ENCODE measurements at places on chromosomes 1 and 21. TPM values are rescaled to one million over a fixed set of nuclear protein-coding genes. Genes with fewer than 3 reads are reported as not detected.

C8B gene
- total RNA-seq: not detected

TSPEAR gene
- total RNA-seq: not detected

KCNJ9 gene
- total RNA-seq: not detected

EFNA3 gene
- total RNA-seq: not detected

SAMD11 gene
- total RNA-seq: 7.1 TPM

ANGPTL7 gene
- total RNA-seq: 1,207 TPM

ICOSLG gene
- 2.6 TPM for total RNA-seq

OR2AK2 gene
- not detected for total RNA-seq

SIK1 gene
- 23.2 TPM for total RNA-seq

FAM72A gene
- 3.9 TPM for total RNA-seq

TAGLN2 gene
- 205 TPM for total RNA-seq

CD48 gene
- total RNA-seq: 2.4 TPM

SPRR2E gene
- not detected for total RNA-seq

ZSWIM5 gene
- total RNA-seq: 3.7 TPM

FMN2 gene
- total RNA-seq: 16.7 TPM

TEDDM1 gene
- not detected for total RNA-seq

C21orf58 gene
- 2.6 TPM for total RNA-seq

WNT3A gene
- total RNA-seq: not detected

ARHGAP29 gene
- 80.4 TPM for total RNA-seq

HMGCS2 gene
- total RNA-seq: not detected

NT5C1A gene
- total RNA-seq: not detected

FBLIM1 gene
- total RNA-seq: 45.9 TPM

SPATA46 gene
- not detected for total RNA-seq

SMYD3 gene
- 24.9 TPM for total RNA-seq

IVL gene
- not detected for total RNA-seq

DNASE2B gene
- total RNA-seq: not detected

FAM131C gene
- not detected for total RNA-seq
